Suprapubic skin (tissue), 4 donors: ENCODE measurements at places on chromosomes 2 and 18. TPM values are rescaled to one million over a fixed set of nuclear protein-coding genes. Genes with fewer than 3 reads are reported as not detected.

DNA sequence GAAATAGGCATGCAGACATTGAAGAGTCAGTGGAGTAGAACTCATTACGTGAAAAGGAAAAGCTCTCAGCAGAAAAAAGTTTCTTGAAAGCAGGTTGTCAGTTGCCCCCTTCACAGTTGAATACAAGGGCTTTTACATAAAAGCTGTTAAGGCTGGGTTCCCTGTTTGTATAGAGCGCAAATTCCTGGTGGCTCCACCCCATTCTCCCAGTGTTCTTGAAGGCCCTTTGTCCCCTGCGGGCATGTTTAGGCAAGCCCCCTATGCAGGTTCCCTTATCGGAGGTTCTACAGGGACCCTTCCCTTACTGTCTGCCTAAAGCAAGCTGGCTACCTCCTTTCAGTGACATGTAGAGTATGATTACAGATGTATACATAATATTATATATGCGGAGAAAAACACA lies 497.2 kb upstream of the SYT4 start:
- DNase-seq: no peak
- peaks cover 3% of the 10 kb centered on the region for H3K4me1 ChIP-seq
- no peaks in the 10 kb centered on the region for H3K27me3 ChIP-seq
- no peak overlapping the region for H3K27ac ChIP-seq
- H3K36me3 ChIP-seq: no peaks in the 10 kb centered on the region

DNA sequence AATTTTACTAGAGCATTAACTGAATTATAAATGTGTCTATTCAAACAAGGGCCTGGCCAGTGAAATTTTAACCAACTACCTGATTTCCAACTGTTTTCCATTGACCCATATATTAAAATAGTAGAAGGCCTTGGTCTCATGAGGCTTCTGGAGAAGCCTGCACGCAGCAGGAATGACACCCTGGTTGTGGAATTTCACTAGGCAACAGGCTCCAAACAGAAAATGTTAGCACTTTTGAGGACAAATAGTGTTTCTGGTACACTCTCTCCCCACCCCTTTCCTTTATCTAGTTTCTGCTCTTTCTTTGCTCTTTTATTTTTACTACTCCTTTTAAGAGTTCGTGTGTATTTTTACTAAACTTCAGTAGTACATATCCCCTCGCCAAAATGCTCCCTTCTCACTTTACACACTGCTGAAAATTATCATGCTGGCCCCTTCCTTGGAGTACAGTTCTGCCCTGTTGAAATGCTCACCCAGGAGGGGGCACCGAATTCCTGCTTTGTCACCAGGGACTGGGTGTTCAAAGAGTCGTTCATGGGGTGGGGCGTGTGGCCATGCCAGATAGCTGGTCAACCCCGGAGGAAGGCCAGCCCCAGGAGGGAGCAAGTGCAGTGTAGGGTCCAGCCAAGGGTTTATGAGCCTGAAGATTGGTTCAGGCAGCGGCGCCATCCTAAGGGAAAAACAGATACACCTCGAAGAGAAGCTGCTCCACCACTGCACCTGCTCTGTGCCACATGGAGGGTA lies 22.1 kb upstream of the COL6A3 start:
- H3K27ac ChIP-seq: peak overlapping the region; percentile 74
- peaks cover 29% of the 10 kb centered on the region for H3K4me1 ChIP-seq
- no peak for DNase-seq

GRCh38 chr2:121490584-121491133 lies 40.0 kb upstream of the RNU4ATAC start:
- no peak for DNase-seq
- H3K27ac ChIP-seq: no peak overlapping the region
- peaks cover 10% of the 10 kb centered on the region for H3K36me3 ChIP-seq
- no peaks in the 10 kb centered on the region for H3K27me3 ChIP-seq

- no peaks in the 10 kb centered on the region for H3K36me3 ChIP-seq
- no peak for DNase-seq
- H3K4me3 ChIP-seq: no peak overlapping the region
- H3K4me1 ChIP-seq: peaks cover 7% of the 10 kb centered on the region
- peak overlapping the region; percentile 10 for H3K27ac ChIP-seq
These were observed 15.6 kb upstream of the PPP1CB start for GRCh38 chr2:28736034-28736433.

- no peaks in the 10 kb centered on the region for H3K27me3 ChIP-seq
- no peak overlapping the region for H3K27ac ChIP-seq
- DNase-seq: no peak
- H3K4me1 ChIP-seq: no peaks in the 10 kb centered on the region
- H3K4me3 ChIP-seq: no peak overlapping the region
These were observed 16.2 kb upstream of the CAPN13 start for GRCh38 chr2:30823452-30823851.

DNA sequence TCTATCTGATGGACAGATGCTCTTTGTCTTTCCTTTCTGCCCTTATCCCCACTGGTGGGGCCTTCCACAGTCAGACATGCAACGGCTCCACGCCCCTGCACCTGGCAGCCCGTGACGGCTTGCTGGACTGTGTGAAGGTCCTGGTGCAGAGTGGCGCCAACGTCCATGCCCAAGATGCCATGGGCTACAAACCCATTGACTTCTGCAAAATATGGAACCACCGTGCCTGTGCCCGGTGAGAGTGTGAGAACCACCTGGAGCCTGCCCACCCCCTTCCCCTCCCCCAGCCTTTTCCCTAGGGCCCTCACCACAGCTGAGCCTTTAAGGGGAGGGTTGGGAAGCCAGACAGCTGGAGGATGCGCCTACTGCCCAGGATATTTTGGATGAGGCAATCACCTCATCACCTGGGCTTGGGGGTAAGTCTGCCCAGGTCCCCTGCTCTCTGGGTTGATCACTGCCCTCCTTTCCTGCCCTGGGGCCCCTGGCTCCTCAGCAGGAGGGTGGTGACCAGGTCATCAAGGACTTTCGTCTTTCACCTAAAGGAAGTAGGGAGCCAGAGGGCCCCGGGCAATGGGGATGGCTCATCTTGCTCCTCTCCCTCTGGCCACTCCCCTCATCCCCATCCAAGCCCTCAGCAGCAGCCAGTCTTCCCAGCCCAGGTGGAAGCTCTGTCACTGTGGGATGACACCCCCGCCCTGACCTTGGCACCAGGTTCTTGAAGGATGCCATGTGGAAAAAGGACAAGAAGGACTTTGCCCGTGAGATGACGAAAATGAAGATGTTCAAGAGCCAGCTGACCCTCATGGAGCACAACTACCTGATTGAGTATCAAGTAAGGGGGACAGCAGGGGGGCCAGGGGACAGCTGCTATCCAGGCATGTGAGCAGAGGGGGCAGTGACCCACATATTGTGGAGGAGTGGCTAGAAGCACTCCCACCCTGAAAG lies 3.7 kb downstream of the ANKRD53 start:
- no peaks in the 10 kb centered on the region for H3K27me3 ChIP-seq
- peaks cover 33% of the 10 kb centered on the region for H3K4me1 ChIP-seq
- H3K36me3 ChIP-seq: peaks cover 30% of the 10 kb centered on the region
- DNase-seq: peak; percentile 53
- H3K27ac ChIP-seq: no peak overlapping the region

GRCh38 chr2:235052514-235053354 lies 100.9 kb downstream of the SH3BP4 start:
- no peaks in the 10 kb centered on the region for H3K27me3 ChIP-seq
- DNase-seq: peak; percentile 68
- no peak overlapping the region for H3K4me3 ChIP-seq
- H3K27ac ChIP-seq: peak overlapping the region; percentile 66
- peaks cover 28% of the 10 kb centered on the region for H3K36me3 ChIP-seq

DNA sequence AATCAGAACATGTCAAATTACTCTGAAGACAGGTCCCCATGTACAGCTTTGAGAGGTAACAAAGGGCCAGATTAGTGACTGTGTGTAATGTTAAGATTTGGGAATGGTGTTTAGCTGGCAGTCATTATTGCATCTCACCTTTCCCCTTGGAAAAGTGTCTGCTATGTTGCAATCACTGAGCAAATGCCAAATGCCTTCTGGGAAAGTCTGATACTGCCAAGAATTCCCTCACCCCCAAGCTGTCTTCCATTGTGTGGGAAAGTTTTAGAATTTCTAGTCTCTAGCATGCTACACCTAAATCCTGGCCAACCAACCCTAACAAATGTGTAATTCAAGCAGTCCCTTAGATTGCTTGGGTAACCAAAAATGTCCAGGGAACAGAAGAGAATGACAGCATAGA lies 13.6 kb upstream of the PELI1 start:
- no peaks in the 10 kb centered on the region for H3K27me3 ChIP-seq
- no peak overlapping the region for H3K4me3 ChIP-seq
- no peaks in the 10 kb centered on the region for H3K36me3 ChIP-seq

DNA sequence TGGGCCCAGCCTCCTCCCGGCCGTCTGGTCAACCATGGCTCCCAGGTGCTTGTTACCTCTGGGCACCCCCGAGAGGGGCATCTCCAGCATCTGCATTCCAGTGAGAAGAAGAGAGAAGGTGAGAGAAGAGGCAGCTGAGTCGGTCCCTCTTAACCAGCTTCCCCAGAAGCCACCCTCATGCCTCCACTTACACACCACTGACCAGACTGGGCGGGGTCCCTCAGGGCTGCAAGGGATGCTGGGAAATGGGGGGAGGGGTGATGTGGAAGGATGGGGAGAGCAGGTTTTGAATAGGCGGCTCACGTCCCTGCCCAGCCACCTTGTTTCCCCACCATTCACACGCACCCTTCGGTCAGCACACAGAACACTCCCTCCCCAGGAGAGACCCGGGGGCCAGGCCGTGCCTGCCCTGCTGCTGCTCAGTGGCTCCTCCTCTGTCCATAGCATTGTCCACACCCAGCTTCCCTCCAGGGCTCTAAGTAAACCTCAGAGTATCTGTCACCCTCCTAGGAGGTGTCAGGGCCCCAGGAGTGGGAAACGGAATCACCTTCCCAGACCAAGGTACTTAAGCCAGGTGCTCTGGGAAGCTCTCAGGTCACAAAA lies 34.7 kb downstream of the GBX2 start:
- no peak for DNase-seq
- H3K27me3 ChIP-seq: no peaks in the 10 kb centered on the region
- no peaks in the 10 kb centered on the region for H3K4me1 ChIP-seq
- H3K4me3 ChIP-seq: no peak overlapping the region

DNA sequence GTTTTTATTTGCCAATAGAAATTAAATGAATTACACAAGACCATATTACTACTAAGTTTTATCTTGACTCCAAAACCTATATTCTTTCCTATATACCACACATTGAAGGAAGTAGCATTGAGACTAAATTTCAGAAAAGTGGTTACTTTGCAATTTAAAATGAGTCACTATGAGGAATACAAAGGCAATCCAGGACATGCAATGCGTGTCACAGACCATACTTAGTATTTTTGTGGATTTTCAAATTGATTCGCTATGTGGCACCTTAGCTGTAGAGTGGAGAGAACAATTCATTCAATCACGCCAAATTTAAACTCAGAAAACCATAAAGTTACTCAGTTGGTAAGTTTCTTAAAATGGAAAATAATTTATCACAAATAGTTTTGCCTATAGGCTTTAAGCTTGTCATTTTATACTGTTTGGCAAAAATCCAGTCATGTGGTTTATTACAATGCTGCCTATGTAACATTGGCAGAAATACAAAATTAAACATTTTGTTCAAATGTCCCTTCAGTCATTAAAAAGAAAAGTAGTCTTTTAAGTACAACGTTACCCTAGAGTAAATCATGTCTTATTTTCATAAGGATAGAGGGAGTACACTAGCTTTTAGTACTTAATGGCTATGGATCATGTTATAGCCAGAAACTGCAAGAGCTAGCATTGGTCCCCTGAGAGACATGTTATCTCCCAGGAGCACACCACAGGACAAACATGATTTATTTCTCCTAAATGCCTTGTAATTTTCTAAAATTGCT lies 222.8 kb upstream of the CDH7 start:
- no peak overlapping the region for H3K27ac ChIP-seq
- DNase-seq: no peak
- no peaks in the 10 kb centered on the region for H3K4me1 ChIP-seq
- no peak overlapping the region for H3K4me3 ChIP-seq
- no peaks in the 10 kb centered on the region for H3K27me3 ChIP-seq

- H3K27ac ChIP-seq: no peak overlapping the region
- H3K4me1 ChIP-seq: peaks cover 4% of the 10 kb centered on the region
- DNase-seq: no peak
- H3K36me3 ChIP-seq: no peaks in the 10 kb centered on the region
- no peaks in the 10 kb centered on the region for H3K27me3 ChIP-seq
These were observed 31.1 kb downstream of the ACSL3 start for GRCh38 chr2:222891890-222892289.

GRCh38 chr2:231334981-231335380 lies 60.5 kb upstream of the B3GNT7 start:
- H3K36me3 ChIP-seq: no peaks in the 10 kb centered on the region
- DNase-seq: no peak
- H3K4me1 ChIP-seq: no peaks in the 10 kb centered on the region
- no peak overlapping the region for H3K27ac ChIP-seq
- H3K4me3 ChIP-seq: no peak overlapping the region

DNA sequence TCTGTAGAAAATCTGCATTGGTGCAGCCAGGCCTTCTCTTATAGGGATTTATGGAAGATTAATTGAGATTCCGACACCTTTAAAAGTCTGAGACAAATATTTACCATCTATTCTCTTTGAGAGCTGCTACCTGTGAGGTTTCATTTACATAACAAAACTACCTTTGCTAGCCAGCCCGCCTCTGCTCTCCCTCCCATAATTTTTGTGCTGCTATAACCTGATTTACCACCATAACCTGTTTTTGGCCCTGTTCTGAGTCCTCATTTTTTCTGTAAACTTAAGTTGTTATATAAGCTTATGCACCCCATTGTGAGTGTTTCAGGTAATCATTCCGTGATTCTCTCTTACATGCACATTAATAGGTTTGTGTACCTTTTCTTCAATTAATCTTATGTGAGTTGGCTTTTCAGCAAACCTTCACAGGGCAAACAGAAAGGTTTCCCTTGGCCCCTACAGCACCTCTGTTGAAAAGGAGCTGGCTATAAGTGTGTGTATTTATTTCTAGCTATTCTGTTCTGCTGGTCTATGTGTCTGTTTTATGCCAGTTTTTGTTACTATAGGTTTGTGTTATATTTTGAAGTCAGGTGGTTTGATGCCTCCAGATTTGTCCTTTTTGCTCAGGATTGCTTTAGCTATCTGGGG lies 114.9 kb upstream of the XIRP2 start:
- no peaks in the 10 kb centered on the region for H3K4me1 ChIP-seq
- no peak overlapping the region for H3K27ac ChIP-seq
- DNase-seq: no peak
- no peak overlapping the region for H3K4me3 ChIP-seq
- no peaks in the 10 kb centered on the region for H3K27me3 ChIP-seq

GRCh38 chr2:201403880-201404279 lies 46.7 kb upstream of the FLACC1 start:
- peaks cover 44% of the 10 kb centered on the region for H3K4me1 ChIP-seq
- no peak overlapping the region for H3K27ac ChIP-seq
- no peak overlapping the region for H3K4me3 ChIP-seq
- H3K27me3 ChIP-seq: no peaks in the 10 kb centered on the region
- DNase-seq: no peak

GRCh38 chr2:100948942-100949811 lies 52.9 kb upstream of the RPL31 start:
- no peak for DNase-seq
- H3K36me3 ChIP-seq: peaks cover 5% of the 10 kb centered on the region
- H3K4me1 ChIP-seq: no peaks in the 10 kb centered on the region
- H3K27me3 ChIP-seq: no peaks in the 10 kb centered on the region
- no peak overlapping the region for H3K4me3 ChIP-seq

TXNDC2 gene
- not detected for total RNA-seq

FER1L5 gene
- total RNA-seq: not detected

TEX44 gene
- not detected for total RNA-seq

TRPM8 gene
- 0.72 TPM for total RNA-seq

RGPD4 gene
- 0.08 TPM for total RNA-seq

HOXD9 gene
- 3.1 TPM for total RNA-seq

GPC1 gene
- 148 TPM for total RNA-seq

SLC14A1 gene
- 3.0 TPM for total RNA-seq

ZNG1B gene
- total RNA-seq: 28.4 TPM
